ENCODE measurements at places on chromosomes 6 and 20. TPM values are rescaled to one million over a fixed set of nuclear protein-coding genes. Genes with fewer than 3 reads are reported as not detected.

DOK5 gene
- total RNA-seq: 15.5 TPM

HCRTR2 gene
- total RNA-seq: not detected

CRISP2 gene
- total RNA-seq: 9.8 TPM

MYH7B gene
- total RNA-seq: 1.4 TPM

TMEM217 gene
- 0.55 TPM for total RNA-seq

CD109 gene
- total RNA-seq: 3.9 TPM

INSM1 gene
- total RNA-seq: not detected

MROH8 gene
- total RNA-seq: 1.8 TPM

DNA sequence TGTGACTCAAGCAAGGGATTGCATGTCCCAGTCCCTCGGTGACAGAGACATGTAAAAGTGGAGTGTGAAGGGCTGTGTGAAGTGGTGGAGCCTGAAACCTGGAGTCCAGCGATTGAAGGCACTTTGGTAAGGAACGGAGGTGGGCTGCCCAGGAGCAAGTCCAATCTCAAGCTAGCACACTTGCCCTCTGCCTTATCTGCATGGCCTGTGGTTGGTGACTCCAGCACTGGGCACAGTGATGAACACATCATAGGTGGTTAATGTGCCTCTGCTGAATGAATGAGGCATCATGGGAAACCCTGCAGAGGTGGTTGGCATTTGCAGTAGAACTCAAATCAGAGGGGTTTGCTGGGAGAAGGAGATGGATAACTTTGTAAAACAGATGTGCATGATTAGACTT is 14.9 kb upstream of the ULBP3 start:
- DNase-seq: no peak

GRCh38 chr20:35603695-35604448 is 11.8 kb upstream of the SPAG4 start:
- no peak for DNase-seq

DNA sequence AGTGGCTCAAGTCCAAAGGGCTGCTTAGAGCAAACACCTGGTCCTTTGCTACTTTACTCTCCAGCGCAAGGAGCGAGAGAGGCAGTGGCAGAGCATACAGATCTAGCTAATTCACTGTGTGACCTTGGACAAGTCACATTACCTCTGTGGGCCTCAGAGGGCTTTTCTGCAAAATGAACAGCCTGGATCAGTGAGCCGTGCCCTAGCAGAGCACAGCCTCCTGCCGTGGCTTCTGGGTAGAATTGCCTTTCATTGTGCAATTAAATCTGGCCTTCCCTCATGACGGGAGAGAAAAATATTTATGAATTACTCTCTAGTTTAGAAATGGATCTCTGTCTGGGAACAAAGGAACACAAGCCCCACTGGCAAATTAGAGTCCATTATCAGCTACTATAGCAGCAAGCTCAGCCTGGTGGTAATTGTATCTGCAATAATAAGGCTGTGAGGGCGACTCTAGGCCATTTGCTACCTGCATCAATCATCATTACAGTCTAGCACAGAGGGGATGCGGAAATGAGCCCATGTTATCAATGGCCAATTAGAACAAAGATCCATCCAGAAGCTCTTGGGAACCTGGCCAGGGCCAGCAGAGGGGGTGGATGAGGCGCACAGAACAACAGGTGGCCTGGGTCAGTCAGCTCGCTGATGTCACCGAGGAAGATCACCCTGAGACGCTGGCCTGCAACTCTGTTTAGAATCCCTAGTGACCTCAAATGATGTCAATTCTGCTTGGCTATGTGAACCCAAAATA is 114.2 kb upstream of the LY86 start:
- DNase-seq: no peak

DNA sequence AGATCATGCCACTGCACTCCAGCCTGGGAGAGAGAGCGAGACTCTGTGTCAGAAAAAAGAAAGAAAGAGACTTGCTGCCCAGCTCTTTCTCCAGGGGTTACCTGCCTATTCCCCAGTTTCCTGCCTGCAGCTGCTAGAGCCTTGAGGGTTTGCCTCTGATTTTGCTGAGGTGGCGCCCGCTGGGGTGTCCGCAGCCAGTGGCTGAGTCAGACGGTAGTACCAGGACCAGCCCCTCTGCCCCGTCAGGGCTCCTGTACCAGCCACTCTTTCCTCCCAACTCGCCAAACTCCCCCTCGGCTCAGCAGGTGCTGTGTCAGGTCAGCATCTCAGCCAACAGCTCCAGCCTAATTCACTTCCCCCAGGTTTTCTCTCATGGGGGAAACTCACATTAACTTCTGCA is 7.4 kb upstream of the LSM14B start:
- DNase-seq: no peak

GRCh38 chr6:5462856-5463255 is 201.5 kb downstream of the FARS2 start:
- DNase-seq: no peak

GRCh38 chr20:44618318-44618731 is 33.2 kb downstream of the ADA start:
- no peak for DNase-seq

DNA sequence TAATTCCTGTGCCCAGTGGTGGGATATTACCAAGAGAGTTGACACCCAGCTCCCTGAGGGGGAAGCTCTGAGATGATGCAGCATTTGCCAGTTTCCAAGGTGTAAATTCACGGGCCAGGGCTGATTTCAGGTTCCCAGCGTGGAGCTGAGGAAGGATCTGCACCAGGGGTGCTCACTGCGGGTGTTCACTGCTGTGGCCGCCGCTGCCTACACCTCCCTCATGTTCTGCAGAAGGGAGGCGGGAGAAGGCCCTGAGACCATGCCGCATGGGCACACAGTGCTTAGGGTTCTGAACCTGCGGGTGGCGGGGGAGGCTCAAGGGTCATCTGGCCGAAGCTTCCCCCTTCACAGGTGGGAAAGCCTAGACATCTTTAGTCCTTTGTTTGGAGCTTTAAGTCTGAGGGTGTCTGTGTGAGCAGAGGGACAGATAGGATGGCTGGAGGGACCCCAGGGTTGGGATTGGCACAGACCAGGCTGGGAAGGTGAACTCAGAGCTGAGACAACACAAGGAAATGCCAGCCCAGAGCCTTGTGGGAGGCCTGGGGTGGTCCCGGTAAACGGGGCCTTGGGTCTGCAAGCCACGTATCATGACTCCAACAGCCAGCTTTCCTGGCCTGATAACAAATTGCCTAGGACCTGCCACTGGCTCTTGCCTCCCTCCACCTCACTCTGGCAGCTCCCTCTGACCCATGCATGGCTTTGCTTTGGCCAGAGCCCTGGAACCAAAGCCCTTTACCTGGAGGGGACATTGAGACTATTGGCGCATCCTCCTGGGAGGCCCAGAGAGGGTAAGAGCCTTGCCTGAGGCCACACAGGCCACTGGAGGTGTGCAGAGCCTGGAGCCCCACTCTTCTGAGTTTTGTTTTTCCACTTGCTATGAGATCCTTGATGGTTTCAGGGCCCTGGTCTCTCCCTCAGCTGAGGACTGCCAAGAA is 40.4 kb downstream of the SYNJ2 start:
- DNase-seq: no peak

DNA sequence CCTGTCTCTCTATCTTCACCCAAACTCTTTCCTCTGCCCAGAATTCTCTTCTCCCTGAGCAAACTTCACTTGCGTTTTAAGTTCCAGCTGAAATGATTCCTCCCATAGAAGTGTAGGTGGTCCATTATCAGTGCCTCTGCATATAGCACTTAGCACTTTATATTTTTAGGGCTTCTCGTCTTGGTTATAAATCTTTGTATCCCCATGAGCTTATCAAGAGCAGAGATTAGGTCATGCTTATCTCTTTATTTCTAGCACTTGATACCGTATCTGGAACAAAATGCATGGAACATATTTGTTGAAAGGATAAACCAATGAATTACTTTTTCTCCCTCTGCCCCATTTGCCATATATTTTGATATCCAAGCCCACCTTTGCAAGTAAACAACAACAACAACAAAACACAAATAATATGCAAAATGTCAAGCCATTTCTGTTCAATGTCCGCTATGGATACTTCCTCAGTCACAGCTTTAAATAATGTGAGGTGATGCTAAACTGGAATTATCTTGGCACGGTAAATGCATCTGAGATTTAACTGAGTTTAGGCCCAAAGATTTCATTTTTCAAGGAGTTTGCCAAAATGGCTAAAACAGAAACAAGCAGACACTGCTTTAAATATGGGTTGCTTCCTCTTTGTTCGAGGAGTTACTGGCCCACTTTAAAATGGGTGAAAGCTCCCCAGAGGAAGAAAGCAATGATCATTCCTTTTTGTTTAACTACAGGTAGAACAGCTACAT is 106.2 kb upstream of the STMND1 start:
- DNase-seq: no peak

- DNase-seq: no peak
Measured at GRCh38 chr6:34241351-34242215, 4.9 kb downstream of the HMGA1 start.

- no peak for DNase-seq
Measured at GRCh38 chr6:84348801-84349200, 121.4 kb upstream of the CEP162 start.

DNA sequence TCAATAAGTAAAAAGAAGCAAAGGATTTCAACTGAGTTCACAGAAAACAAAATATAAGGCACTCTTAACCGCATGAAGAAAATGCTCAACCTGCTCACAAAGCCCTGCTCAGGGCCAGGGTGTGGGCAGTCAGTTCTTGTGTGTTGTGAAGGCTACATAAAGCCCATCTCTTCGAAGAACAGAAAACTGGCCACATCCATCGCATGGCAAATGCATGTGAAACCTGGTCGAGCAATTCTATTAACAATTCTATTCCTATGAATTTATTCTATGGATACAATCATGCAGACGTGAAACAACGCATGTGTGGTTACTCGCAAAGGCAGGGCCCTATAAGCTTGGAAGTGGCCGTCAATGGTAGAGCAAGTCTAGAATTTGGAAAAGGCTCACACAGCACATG is 110.5 kb downstream of the PSMB1 start:
- DNase-seq: no peak

DNA sequence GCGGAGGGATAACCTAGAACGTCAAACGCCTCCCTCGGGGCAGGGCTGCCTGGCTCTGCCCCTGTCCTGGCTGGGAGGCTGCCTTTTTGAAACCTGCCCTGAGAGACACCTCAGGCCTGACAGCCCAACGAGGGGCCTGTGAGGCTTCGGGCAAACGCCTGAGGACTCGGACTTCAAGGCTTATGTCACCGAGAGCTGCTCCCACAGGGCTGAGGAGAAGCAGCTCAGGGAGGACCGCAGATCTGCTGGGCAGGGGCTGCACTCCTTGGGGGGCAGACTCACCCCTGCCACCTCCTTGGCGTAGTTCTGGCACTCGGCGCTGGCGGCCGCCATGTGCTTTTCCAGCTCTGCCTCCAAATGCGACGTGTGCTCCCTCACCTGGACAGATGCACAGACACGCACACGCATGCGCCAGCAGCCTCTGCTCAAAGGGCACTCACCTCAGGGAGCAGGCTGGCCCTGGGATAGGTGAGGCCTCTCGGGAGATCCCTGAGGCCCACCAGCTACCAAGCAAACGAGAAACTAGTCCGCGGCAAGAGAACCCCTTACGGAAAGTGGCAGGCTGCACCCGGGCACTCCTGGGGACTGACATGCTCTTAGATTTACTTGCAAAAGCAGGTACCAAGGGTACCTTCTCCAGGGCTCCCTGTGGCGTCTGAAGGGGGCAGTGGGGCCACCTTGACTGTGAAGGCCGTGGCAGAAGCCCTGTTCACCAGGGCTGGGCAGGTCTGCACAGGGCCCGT is 49.6 kb downstream of the DSTN start:
- DNase-seq: no peak

- no peak for DNase-seq
Measured at GRCh38 chr20:35006009-35006408, 50.3 kb downstream of the MYH7B start.

- no peak for DNase-seq
Measured at GRCh38 chr6:43286980-43287716, 10.9 kb upstream of the SLC22A7 start.

- no peak for DNase-seq
Measured at GRCh38 chr20:63580796-63581461, 6.9 kb upstream of the HELZ2 start.

- no peak for DNase-seq
Measured at GRCh38 chr6:42292004-42292740, 74.5 kb upstream of the MRPS10 start.

DNA sequence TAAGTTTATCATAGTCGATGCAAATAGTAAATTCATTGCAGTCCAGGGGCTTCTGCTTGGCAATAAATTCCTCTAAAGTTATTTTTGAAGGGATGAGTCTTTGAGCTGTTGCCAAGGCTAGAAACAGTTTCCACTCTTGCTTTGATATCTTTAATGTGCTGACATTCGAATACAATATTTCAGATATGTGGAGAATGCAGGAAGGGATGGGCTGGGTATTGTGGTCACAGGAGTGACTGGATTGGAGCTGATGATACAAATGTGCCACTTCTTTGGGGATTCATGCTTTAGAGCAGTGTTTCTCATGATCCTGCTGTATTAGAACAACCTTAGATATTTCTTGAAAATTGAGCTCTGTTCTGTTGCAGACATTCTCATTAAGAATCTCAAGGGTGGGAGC is 139.0 kb downstream of the PRDM13 start:
- no peak for DNase-seq

- DNase-seq: no peak
Measured at GRCh38 chr20:22977047-22977785, 57.9 kb upstream of the SSTR4 start.

- DNase-seq: no peak
Measured at GRCh38 chr6:161066511-161066910, 74.9 kb downstream of the MAP3K4 start.

DNA sequence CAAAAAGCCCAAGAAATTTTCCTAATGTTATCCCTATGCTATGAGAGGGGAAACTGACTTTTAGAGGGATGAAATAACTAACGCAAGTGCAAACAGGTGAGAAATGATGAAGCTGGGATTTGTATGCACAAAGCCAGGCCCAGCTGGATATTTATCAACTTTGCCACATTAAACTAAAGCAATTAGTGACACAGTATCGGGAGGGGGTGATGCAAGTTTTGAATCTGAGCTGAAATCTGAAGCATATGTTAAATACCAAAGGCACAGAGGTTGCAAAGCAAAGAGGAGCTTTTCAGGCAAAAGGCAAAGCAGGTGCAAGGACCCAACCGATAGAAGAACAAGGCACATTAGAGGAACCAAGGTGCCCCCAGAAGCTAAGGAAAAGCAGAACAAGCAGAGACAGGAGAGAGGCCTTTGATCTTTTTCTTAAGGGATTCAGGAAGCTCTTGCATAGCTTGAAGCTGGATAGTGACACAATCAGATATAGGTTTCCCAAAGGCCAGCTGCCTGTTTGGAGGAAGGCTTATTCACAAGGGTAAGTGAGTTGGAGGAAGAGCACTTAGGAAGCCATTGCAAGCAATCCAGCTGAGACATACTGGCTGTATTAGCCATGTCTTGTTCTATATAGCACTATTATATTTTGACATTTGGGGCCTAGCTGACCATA is 207.5 kb downstream of the HIVEP2 start:
- DNase-seq: no peak
